ENCODE measurements at places on chromosomes 1 and 21.
A peak's percentile ranks its signal among the peaks of the same experiment; 100 is the strongest.

- DNase-seq: no peak
Measured at GRCh38 chr1:53305650-53306049, 22.2 kb downstream of the LRP8 start.

GRCh38 chr21:14120091-14120734 lies 90.5 kb downstream of the LIPI start:
- peak; percentile 6 for DNase-seq

DNA sequence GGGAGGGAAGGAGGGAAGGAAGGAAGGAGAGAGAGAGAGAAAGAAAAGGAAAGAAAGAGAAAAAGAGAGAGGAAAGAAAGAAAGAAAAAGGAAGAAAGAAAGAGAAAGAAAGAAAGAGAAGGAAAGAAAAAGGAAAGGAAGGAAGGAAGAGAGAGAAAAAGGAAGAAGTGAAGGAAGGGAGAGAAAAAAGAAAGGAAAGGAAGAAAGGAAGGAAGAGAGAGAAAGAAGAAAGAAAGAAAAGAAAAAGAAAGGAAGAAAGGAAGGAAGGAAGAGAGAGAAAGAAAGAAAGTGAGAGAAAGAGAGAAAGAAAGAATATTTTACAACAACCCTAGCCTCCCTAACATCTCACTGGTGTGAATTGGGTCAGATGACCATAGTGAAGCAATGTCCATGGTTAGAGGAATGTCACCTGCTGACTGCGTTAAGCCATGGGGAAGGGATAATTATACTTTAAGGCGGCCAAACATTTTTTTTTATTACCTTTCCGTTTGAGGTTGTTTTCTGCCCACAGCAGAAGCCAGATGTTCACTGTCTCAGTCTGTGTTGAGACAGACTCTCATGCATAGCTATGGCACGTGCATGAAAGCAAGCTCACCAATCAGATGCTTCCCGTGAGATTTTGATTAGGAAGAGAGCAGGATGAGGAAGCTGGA lies 76.4 kb downstream of the SNRPE start:
- no peak for DNase-seq

DNA sequence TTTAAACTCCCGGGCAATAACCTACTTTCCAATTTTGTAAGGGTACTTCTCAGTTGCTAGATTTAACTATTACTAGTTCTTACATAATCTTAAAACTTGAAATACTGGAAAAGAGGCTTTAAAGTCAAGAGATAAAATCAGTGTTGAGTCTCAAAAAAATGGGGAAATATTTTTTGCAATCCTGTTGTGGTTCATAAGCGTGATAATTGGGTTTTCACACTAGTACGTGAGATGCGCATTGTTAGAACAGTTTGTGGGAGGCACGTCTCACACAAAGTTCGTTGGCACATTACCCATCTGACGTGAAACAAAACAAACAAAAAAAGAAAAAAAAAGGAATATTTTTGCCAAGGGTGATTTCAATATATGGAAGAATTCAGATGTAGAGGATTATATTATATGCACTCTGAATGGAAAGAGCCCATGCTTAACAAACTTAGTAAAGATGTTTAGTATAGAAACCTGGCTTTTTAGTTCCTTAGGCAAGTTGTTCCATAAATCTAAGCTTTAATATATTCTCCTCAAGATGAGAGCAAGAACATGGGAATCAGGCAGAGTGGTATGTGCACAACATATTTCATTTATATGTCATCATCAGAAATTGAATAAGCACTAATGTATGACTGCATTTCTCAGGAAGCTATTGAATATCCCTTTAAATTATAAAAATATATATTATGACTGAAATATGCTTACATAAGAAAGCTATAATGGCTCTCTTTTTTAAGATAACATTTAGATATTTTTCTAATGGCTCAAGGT lies 73.9 kb upstream of the TNFSF4 start:
- no peak for DNase-seq

DNA sequence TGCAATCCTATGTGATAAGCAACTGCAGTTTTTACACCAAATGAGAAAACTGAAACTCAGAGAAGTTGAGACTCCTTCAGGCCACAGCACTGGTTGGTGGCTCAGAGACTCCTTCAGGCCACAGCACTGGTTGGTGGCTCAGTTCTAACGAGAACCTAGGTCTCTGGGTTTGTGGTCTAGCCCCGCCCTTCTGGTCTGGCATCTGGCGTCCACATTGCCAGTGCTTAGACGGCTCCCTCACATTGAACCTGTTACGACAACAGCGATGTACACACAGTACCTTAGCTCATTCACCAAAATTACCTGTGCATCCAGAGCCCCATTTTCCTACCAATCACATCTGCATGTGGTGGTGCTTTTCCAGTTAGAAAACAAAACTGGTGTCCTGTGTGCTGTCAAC lies 66.1 kb downstream of the NID1 start:
- DNase-seq: no peak

DNA sequence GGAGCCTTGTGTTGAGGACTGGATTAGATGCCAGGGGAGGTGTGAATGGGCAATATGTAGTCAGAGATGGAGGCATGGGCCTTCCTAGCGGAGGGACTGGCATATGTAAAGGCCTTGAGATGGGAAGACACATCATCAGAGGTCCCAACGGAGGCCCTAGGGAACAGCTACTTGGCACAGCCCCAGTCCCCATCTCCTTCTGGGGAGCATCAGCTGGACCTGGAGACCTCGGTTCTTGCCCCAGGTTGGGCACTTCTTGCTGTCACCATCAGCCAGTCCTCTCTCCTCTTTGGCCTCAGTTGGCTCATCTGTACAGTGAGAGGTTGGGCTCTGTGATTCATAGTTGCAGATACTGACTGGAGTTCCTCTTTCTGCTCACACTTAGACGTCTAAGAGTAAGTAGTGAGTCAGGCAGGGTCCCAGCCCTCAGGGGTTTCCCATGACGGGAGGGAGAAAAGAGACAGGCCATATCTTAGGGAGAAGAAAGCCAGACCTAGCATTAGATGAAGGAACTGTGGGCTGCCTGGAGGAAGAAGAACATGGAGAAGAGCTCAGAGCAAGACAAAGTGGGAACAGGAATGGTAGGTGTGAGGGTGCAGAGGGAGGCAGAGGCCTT lies 3.4 kb upstream of the MARCKSL1 start:
- no peak for DNase-seq

GRCh38 chr1:173549813-173550212 lies 53.1 kb downstream of the SLC9C2 start:
- no peak for DNase-seq

DNA sequence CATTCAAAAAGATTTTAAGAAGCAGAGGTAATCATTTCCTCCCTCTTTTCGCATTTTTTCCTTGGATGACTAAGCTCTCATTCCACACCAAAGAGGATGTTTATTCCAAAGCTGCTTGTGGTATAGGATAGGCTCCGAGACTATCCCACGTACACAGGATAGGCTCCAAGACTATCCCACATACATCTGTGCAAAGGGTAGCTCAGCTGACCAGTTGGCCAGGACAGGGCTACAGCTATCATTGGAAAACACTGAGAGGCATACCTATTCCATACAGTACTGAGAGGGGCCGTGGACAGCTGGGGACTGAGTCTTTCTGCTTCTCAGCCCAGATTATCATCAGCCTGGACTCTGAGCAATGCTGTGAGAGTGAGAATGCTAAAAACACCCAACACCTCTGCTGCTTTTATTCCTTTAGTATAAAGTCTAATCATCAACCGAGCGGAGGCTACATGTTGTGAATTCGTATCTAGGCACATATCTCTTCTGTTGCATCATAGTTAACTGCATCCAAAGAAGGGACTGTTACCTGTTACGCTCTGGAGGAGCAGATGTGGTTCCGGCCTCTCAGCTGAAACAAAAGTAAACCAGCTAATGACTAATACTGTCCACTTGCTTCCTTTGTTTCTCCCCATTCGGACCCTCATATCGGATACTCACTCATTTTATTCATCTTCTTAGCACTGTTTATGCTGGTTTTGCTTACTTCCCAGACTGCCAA lies 141.0 kb downstream of the TNFSF18 start:
- DNase-seq: no peak

- no peak for DNase-seq
Measured at GRCh38 chr1:86832433-86832832, 81.5 kb downstream of the SELENOF start.

Measured in RWPE1 (cell line).